Kasumi-1 (cell line): ENCODE measurements at places on chromosomes 1 and 21.

DNA sequence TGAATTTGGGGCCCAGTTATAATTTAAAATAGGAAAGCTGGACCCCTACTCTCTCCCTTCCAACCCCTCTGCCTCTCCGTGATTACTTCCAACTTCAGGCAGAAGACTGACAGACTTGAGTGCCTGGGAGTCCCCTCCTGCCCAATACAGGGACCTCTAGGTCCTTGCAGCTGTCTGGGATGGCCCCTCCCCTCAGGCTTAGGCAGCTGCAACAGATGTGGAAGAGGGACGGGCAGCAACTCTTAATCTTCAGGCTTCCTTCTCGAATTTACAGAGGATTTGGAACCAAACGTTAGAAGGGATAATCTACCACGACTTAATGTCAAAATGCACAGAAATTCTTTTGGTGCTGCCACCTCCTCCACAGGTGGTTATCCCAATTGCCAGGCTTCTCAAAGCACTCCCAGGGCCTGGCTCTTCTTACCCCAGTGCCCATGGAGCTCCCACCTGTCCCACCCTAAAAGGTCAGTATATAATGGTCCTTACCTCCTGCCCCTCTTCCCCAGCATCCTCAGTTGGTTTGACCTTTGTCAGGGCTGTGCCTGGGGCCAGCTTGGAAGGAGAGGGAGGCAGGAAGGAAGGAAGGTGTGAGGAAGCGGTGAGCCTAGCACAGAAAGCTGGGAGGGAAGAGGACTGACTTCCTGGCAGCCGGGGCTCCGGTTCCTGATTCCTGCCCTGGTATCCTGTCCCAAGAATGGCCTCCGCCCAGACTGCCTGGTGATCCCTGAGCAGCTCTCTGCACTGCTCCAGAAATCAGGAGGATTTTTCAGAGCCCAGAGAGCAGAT is 2.8 kb downstream of the PEA15 start:
- DNase-seq = no peak

- DNase-seq = no peak
These were observed 6.0 kb downstream of the AKNAD1 start for GRCh38 chr1:108850929-108851328.

GRCh38 chr1:229479660-229480399 is 28.3 kb downstream of the NUP133 start:
- peak; percentile 91 for DNase-seq

DNA sequence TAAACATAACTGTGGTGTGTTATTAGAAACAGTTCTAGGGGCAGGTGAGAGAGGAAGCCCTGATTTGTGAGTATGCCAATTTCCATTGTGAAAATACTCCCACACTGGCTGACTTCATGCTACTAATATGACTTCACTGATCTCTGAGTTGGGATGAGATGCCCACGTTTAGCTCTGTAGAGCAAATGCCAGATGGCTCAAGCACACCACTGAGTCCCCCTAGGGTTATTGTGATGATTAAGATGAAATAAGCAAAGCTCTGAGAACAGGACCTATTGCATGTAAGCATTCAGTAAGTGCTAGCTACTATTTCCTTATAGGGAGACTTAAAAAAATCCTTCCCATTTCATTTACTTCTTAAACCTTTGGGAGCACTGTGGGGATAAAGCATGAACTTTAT is 117.6 kb downstream of the CENPF start:
- no peak for DNase-seq

GRCh38 chr1:225880222-225880588 is 2.0 kb downstream of the TMEM63A start:
- DNase-seq = no peak

DNA sequence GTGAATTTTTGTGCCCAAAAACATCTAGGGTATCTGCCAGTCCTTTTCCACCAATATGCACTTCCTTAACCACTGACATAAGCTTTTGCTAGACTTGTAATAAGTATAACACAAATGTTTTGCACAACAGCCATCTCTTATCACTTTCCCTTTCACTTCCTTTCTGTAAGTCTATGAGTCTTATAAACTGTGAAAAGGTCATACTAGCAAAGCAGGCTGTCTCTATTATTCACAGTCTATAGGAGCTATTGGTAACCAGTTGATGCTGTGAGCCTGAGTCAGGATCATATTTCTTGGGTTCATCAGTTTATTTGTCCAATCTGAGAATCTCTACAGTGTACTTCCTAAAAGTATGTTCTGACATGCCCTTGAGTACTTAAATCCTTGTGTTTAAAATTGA is 172.6 kb downstream of the CHRM3 start:
- DNase-seq = peak; percentile 9

GRCh38 chr1:75785320-75785982 is 605 bp upstream of the RABGGTB start:
- no peak for DNase-seq
